Hematopoietic multipotent progenitor cell (in vitro differentiated cells): ENCODE measurements at places on chromosomes 6 and 20.

DNA sequence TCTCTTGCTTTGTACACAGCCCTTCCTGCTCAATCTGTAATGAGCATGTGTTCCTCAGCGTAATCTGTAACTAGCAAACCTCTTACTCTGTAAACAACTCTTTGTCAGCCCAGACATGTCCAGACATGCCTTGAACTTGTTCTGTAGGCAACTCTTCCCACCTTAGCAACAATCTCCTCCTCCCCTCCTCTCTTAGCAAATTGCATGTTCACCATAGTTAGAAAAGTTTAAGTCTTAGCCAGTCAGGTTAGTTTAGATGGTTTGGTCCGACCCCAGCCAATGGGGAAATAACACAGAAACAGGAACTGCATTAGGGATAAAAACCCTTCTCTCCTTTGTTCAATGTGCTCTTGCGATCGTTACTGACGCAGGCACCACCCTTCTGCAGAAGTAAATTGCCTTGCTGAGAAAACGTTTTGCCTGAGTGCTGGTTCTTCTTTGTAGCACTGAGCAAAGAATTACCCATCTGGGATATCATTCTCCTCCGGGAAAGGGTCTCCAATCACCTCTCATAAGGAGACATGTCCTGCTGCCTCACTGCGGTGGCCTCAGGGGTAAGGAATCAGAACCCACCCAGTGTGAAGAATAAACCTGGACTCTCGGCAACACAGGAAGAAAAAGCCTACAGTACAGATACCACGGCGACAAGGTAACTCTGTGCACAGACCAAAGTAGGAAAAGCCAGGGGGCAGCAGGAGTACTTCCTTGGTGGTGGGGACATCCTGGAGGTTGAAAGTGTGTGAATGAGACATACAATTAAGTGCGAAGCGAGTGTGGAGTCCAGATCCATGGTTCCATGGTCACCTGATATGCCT, 26.2 kb downstream of the PLN start:
- DNase-seq: no peak

DNA sequence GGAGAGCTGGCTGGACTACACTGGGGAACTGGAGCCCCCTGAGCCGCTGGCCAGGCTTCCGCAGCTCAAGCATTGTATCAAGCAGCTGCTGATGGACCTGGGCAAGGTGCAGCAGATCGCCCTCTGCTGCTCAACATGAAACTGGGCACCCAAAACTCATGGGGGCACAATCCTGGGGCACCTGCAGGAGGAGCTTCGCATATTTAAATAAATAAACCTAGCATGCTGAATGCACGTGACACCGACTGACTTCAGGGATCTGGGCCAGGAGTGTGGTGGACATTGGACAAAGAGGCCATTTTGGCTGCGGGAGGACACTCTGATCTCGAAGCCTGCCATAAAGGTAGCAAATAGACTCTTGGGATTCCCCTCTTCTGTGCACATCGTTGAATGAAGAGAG, 6.8 kb downstream of the SCAND1 start:
- DNase-seq: no peak

DNA sequence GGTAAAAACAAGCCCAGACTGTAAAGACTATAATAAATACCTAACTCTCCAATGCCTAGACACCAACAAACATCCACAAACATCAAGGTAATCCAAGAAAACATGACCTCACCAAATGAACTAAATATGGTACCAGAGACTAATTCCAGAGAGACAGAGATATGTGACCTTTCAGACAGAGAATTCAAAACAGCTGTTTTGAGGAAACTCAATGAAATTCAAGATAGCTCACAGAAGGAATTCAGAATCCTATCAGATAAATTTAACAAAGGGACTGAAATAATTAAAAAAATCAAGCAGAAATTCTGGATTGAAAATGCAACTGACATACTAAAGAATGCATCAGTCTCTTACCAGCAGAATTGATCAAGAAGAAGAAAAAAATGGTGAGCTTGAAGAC, 26.6 kb downstream of the NCOA6 start:
- DNase-seq: no peak

- no peak for DNase-seq
Measured at GRCh38 chr6:162211022-162211421, 516.5 kb downstream of the PRKN start.

- DNase-seq: no peak
Measured at GRCh38 chr6:170313716-170314295, 7.2 kb downstream of the FAM120B start.

DNA sequence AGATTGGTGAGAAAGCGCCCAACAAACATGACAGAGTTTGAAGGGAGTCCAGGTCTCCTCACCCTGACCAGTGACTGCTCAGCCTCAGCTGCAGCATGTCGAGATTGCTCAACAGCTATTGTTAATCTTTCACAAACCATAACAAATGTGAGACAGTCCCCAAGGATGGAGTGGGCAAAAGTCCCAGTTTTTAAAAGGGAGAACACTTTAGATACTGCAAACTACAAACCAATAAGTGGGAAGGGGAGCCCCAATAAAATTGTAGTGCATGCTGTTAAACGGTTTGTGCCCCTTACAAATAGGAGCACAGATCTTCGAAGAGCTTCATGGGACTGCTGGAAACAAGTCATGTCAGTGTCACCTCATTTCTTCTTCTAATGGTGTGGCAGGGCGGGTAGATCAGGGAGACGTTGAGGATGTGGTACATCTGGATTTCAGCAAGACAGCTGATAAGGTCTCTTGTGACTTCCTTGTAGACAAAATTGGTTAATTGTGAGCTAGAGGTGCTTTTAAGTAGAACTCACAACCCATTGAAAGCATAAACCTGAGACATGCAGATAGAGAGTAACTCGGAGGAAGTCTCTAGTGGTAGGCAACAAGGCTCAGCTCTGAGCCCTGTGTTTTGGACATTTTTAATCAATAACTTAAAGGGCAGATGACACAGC, 134.0 kb upstream of the ARMC2 start:
- no peak for DNase-seq

- no peak for DNase-seq
Measured at GRCh38 chr20:6718662-6719368, 48.7 kb upstream of the BMP2 start.

DNA sequence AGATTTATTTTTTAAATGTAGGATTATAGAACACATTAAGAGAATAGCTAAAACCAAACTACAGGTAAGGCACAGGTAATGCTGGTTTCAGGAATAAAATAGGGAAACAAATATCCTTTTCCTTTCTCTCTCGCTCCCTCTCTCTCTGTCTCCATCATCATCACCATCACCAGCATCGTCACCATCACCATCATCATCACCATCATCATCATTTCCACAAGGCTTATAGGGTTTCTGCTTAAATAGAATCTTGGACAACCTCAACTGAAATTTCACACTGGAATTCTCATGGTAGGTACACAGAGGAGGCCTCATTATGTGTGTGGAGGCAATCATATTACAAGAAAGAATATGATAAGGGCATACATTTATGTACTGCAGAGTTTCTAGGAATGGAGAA, 823.6 kb downstream of the MAFB start:
- DNase-seq: no peak

- no peak for DNase-seq
Measured at GRCh38 chr20:59265298-59265697, 35.1 kb upstream of the EDN3 start.
